Endodermal cell (in vitro differentiated cells): ENCODE measurements at places on chromosomes 4 and X.

GRCh38 chrX:71612256-71612655, 6.1 kb downstream of the CXCR3 start:
- no peak for DNase-seq

DNA sequence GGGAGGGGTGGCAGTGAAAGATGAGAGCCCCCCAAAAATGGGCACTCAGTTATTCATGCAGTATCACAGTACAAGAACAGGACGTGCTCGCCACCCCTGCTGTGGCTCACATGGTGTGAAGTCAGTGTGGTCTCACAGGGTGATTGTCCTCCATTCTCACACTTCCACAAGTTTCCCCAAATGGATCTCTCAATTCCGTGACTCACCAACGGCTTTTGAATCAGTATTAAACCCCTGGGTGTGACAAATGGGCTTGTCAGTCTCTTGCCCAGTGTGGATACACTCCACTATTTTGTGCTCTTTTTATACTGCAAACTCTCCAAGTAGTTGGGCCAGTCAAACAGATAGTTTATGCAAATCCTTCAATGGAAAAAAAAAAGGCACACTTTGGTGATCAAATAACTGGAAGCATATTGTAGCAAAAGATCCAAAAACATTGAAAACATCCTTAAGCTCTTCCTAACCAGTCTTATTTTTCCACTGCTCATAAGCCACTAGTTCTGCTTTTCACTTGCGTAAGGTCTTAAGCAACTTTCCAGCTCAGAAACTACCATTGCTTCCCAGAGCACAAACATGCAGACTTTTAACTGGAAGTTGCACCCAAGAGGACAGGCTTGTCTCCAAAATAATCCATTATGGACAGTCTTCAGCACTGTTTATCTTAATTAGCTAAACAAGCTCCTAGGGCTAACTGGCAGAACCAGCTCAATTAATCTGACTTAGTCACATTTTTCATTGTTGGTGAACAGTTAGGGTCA, 365.7 kb downstream of the PPP3CA start:
- peak; percentile 64 for DNase-seq

DNA sequence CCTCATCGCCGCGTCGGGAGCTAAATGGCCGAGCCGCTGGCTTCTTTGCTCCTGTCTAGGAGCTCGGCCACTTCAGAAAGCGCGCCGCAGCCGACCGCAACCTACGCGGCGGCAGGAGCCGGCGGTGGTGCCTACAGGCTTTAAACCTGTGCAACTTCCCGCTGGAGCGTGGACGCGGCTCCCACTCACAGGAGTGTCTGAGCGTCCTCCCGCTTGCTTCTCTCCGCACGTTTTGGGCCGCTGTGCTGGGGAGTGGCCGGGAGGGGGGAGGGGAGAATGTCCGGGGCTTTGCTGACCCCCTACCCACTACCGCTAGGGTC, 1.0 kb downstream of the NHSL2 start:
- no peak for DNase-seq

GRCh38 chr4:76585272-76585671, 150.2 kb downstream of the SHROOM3 start:
- DNase-seq = no peak

DNA sequence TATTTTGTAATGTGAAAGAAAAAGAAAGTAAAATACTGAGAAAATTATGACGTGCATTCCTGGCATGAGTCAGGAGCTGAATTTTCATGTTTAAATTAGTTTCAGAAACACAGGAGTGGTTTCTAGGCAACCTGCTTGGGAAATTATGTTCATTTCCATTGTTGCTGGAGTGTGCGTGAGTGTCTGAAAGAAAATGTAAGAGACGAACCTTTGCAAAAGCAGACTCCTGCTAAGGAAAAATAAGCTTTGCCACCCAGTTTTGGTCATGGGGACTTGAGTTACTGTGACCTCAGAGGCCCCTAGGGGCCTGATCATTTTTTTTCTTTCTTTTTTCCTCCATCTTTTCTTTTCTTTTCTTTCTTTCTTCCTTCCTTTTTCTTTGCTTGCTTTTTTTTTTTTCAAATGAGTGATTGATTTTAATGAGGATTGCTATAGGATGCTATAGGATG, 18.8 kb upstream of the CHRNA9 start:
- no peak for DNase-seq

DNA sequence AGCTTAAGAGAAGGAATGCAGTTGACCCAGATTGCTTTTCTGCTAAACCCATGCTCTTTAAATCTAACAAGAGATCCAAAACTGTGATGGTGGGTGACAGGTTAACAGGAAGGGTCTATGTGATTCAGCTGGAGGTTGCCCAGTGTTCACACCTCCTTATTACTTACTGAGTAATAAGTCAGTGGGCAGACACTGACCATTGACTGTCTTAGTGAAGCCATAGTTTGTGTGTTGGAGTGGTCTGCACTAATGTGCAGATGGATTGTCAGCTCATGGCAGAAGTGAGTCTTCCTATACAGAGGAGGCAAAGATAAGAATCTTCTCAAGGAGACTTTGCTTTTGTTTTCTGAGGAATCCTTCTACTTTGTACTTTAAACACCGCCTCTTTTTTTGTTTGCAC, 15.2 kb upstream of the RUFY3 start:
- no peak for DNase-seq

DNA sequence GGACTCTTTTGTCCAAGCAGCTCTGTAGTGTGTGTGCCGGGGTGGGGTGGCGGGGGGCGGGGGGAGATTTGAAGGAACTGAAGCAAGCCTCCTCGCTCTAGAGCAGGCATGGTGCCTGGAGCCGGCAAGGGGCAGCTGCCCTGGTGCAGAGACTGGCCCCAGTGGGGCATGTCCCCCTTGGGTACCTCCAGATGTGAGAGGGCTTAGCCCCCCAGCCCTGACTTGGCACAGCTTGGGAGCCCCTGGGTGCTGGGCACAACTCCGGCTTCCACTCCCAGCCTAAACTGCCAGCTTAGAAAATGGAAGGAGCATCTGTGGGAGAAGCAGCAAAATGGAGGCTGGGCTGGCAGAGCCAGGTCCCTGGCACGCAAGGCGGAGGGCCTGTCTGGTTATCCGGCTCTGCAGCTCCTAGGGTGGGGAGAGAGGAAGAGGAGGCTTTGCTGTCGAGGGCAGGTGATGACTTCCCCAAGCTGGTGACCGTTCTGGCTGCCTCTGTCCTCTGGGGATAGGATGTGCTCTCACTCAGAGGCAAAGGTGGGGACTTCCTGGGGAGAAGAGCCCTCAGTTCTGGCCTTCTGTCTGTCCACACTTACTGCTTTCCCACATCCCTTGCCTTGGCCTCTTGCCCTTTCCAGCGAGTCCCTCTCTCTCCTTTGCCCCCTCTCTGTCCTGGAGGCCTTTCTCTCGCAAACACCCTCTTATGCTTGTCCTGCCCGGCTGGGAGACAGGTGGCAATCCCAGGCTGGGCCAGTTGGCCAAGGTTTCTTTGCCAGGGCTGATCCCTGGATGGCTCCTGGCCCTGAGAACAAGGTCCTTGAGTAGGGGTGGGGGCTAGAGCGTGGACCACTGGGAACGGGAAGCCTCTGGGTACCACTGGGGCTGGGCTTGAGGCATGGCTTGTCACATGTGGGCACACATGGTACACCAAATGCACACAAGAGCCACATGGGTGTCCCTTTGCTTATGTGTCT, 2.0 kb downstream of the DLG3 start:
- no peak for DNase-seq

DNA sequence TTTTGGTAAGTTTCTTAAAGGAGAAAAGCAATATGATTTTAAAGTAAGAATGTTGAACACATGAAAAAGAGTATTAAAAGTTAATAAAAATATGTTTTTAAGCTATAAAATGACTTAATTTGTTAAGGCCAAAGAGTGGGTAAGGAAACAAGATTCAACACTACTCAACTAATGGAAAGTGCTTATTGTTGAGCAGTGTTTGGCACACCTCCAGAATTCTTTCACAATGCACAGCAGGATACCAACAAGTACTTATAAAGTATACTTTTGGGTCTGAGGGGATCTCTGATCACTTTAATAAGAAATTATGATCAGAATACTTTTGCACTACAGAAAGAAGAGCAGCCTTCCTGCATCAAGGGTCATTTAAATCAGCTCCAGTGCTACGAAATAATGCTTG, 5.9 kb downstream of the LAMP2 start:
- DNase-seq = no peak

GRCh38 chr4:1080961-1081688, 32.2 kb downstream of the RNF212 start:
- DNase-seq = no peak

GRCh38 chr4:148376151-148376550, 66.1 kb downstream of the NR3C2 start:
- DNase-seq = no peak

- DNase-seq = no peak
Measured at GRCh38 chrX:97332963-97333362, 449.3 kb downstream of the RPA4 start.

GRCh38 chr4:175034007-175034406, 115.8 kb downstream of the ADAM29 start:
- no peak for DNase-seq

GRCh38 chrX:42219231-42219630, 295.9 kb upstream of the CASK start:
- no peak for DNase-seq

- peak; percentile 85 for DNase-seq
Measured at GRCh38 chrX:53048169-53049126, at the start of gene GPR173. Gene GPR173 (plus strand): TSS chrX:53048789. CDS start chrX:53076622, 27,833 bp downstream.

- DNase-seq = peak; percentile 69
Measured at GRCh38 chrX:28847423-28847822, 260.2 kb downstream of the IL1RAPL1 start.

DNA sequence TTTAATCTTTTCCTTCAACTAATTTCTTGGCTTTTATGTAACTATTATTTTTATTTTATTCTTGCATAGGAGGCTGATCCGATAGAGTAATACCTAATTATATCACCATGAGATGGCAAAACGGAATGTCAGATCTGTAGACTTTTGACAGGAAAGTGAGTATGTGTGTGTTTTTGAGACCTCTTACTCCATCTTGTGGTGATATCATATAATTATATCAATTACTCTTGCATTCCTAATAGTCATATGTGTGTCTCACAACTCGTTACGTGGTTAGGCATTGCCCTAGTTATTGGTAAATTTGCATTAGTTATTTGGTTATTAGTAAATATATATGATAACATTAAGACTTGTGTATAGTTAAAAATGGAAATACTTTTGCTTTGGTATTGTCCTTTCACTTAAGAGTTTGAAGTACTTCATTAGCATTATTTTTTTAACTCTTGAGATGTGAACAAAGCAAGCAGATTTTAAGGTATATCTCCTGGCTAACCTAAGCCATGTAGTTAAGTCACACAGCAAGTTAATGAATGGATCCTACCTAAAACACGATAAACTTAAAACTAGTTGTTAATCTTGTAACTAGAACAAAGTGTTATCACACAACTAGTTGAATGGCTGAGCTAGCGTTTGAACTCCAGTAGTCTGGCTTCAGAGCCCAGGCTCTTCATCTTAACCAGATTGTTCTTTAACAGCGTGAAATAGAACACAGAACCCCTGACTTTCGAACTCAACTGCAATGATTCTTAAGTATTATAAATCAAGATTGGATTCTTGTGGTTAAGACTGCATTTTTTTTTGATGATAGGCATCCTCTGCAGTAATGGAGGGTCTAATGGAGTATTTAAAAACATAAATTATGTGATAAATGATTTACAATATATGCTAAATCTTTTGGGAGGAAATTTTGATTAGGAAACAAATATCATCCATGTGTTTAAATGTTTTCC, 67.1 kb downstream of the PGRMC2 start:
- no peak for DNase-seq

- DNase-seq = peak; percentile 63
Measured at GRCh38 chr4:37889849-37890800, 759 bp upstream of the TBC1D1 start.

DNA sequence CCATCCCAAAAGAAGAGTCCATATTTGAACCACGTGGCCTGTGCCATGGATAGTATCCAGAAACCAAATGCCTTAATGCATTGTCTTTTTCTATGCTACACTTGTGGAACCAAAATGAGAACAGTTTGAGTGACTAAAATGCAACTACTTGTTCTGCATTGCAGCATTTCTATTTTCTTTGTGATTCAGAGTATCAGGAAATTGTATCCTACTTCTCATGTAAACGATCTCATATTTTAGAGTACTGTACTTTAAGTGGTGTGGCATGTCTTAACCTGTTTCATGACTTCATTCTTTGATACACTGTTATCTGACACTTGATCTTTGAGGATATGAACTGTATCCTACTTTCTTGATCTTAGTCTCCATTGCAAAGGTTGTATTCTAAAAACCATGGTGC, 167.2 kb upstream of the WDR1 start:
- no peak for DNase-seq

GRCh38 chrX:45233531-45233930, 32.9 kb upstream of the DIPK2B start:
- DNase-seq = no peak

DNA sequence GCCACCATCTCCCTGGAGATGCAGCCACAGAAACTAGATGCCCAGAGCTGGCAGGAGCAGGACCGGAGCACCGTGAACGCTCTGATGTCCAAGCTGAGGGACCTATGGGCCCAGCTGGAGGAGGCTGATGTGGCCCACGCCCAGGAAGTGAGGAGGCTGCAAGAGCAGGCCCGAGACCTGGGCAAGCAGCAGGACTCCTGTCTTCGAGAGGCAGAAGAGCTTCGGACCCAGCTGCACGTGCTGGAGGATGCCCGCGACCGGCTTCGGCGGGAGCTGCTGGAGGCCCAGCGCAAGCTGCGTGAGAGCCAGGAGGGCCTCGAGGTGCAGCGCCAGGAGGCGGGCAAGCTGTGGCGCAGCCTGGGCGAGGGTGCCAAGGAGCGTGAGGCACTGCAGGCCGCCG, 14.2 kb downstream of the SMIM10L2A start:
- DNase-seq = no peak

DNA sequence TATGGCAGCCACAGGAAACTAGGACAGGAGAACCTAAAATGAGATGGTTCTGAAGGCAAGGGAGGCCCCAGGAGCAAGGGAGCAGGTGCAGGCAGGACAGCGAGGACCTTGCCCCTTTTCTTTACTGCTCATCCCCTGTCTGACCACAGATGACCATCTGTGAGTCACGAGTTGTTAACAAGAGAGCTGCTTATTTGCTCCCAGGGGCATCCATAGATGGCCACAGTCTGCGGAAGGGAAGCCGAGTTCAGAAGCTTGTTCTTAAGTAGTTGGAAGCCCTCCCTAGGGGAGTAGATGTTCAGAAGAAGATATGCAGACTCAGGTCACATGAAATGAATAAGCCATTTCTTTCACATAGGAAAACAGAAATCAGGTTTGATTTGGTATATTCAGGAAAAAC, 69.4 kb downstream of the EVC2 start:
- no peak for DNase-seq

- DNase-seq = no peak
Measured at GRCh38 chr4:107060388-107060787, 24.3 kb upstream of the DKK2 start.

- DNase-seq = no peak
Measured at GRCh38 chr4:153427363-153428071, 38.6 kb upstream of the TMEM131L start.

DNA sequence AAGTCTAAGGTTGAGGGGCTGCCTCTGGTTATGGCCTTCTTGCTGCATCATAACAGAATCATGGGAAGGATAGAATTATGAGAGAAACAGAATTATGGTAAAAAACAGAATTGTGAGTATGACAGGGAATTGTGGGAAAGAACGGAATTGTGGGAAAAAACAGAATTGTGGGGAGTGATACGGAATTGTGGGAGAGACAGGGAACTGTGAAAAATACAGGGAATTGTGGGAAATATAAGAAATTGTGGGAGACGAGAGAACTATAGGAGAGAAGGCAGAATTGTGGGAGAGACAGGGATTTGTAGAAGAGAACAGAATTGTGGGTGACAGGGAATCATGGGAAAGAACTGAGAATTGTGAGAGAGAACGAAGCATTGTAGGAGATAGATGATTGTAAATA, 159.1 kb downstream of the FRMPD4 start:
- no peak for DNase-seq
